ENCODE measurements at places on chromosomes 1 and 21.
A peak's percentile ranks its signal among the peaks of the same experiment; 100 is the strongest.

GRCh38 chr21:33025489-33026442 lies at the start of gene OLIG2:
OLIG2 (plus strand) TSS chr21:33025935; CDS start chr21:33026863, 928 bp downstream.
- peak; percentile 2 for DNase-seq

DNA sequence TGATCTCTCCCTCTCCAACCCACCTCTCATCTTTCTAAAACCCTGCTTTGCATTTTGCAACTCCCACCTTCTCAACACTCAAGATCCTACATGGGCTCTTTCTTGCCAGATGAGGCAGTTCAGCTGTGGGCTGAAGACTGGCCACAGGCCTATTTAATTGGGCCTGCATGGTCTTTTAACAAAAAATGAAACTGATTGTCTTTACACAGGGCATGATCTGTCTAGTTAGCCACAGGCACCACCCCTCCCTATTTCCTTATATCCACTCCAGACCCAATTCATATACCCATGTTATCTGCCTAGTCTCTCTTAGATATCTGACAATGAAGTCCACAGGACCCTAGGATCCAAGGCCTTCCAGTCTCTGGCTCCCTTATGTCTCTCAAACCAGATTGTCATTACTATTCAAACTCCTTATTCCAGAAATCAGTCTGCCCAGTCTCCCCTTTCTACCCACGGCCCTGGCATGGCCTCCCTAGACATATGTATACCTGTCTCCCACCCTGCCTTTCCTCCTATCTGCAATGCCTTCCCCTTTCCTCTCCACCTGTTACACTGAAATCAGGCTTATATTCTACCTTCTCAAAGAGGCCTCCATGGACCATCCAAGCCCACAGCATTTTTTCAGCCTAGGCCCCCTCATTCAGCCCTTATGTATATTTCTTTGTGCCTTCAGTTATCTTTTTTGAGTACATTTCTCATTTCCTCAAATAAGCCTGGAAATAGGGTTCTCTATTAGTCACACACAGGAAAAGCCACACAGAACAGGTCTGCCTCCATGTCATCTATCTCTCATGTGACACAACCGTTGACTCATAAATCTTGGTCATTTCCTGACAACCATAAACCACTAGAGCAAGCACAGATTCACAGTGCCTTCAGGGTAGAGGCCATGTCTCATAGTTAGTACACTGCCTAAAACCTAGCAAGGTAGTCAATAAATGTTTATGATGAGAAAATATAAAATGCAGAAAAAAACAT lies 39.0 kb downstream of the LPAR3 start:
- DNase-seq: peak; percentile 29

DNA sequence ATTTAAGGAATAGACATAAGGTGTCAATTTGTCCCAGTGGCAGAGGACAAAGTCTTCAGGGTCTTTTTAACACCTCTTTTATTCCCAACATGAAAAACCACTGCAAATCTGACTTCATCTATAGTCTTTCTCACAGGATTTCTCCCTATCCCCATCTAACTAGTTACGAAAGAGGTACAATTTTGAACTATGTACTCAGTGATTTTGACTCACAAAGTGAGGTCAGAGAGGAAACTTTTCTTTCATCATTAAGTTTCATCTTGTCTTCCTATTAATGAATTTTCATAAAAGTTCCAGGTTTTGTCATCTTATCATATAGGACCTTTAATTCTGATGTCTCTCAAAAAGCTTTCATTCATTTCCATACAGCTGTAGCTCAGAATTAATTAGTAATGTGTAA lies 63.3 kb downstream of the ASH1L start:
- no peak for DNase-seq

GRCh38 chr1:244834543-244835275 lies 749 bp upstream of the COX20 start:
- DNase-seq: peak; percentile 61

GRCh38 chr1:217924924-217925323 lies 293.8 kb downstream of the SPATA17 start:
- no peak for DNase-seq

DNA sequence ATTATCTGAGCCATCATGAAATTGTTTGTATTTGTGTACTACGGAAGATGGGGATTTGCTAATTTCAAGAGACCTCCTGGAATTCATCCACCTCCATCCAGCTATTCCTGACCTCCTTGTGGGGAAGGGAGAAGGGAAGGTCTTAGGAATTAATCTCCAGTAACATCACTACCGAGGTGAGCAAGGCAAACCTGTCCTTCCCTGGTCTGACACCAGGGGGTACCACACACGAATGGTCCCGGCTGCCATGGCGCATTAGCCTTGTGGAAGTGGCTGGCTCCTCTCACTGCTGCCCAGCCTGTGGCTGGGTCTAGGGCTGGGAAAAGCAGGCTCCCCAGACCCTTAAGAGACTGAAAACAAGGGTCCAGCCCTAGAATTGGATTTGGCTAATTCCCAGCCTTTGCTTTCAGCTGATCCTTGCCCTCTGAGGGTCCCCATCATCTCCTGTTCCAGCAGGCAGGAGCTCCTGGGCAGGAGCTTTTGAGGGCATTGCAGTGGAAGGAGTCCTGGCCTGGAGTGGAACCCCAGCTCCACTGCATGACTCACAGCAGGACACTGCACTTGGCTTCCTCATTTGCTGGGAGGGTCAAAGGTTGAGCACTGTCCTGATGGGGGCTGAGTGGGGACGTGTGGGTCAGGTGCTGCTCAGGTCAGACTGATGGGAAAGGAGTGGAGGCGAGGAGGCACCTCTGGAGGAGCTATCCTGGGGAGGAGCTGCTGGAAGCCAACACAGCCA lies 34.8 kb downstream of the RIMS3 start:
- no peak for DNase-seq

GRCh38 chr21:41967708-41968107 lies 13.9 kb upstream of the C2CD2 start:
- no peak for DNase-seq

- DNase-seq: no peak
Measured at GRCh38 chr1:16067127-16067768, 6.2 kb downstream of the FAM131C start.
